ENCODE measurements at places on chromosomes 4 and X.

DNA sequence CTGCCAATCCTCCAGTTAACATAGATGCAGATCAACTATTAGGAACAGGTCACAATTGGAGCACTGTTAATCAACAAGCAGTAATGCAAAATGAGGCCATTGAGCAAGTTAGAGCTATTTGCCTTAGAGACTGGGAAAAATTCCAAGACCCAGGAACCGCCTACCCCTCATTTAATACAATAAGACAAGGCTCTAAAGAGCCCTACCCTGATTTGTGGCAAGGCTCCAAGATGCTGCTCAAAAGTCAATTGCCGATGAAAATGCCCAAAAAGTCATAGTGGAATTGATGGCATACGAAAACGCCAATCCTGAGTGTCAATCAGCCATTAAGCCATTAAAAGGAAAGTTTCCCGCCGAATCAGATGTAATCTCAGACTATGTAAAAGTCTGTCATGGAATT lies 20.5 kb upstream of the TRIM61 start:
- no peak for DNase-seq

DNA sequence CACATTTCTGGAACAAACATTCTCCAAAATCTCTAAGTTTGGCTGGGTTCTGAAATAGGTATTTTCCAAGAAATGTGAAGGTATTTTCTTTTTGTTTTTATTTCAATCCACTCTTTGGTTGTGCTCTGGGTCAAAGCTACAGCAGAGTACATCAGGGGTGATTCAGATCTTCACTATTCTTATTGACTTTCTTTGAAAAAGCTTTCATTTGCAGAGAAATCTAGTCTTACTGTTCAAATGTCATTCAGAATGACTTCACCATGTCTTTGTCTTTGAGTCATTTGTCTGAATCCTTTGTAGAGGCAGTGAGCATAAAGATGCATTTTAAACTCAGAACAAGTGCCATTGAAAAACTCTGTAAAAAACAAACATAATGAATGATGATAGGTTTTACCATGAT lies 547.2 kb upstream of the ADGRL3 start:
- no peak for DNase-seq

GRCh38 chr4:183987987-183988392 lies 82.9 kb downstream of the STOX2 start:
- peak; percentile 80 for DNase-seq

- DNase-seq = no peak
Observed at GRCh38 chr4:80438016-80438415, 102.5 kb downstream of the CFAP299 start.

- DNase-seq = no peak
Observed at GRCh38 chrX:124332481-124333424, at the start of gene TEX13D. TEX13D (plus strand) TSS chrX:124332660; CDS start chrX:124332918, 258 bp downstream.

GRCh38 chr4:38396091-38396490 lies 267.9 kb upstream of the KLF3 start:
- no peak for DNase-seq

DNA sequence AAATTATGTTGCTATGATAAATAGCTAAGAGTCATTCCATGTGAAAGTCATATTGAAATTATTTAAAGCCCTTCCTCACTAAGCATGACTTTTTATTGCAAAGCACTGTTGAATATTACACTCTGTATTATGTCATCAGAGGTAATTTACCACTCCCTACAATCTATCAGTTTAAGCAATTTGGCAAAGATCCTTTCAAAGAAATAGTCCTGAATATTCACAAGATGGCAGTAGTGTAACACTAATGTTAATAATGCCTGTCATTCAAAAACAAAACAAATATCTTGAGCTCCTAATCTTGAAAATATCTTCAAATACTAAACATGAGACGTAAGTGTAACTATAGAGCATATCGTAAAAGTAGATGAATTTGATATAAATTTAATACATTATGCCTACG lies 208.6 kb upstream of the TECRL start:
- no peak for DNase-seq

GRCh38 chr4:142419712-142420111 lies 426.4 kb downstream of the INPP4B start:
- DNase-seq = no peak

- DNase-seq = no peak
Observed at GRCh38 chr4:86089781-86090323, 270.0 kb downstream of the MAPK10 start.

GRCh38 chr4:38919494-38919893 lies 51.9 kb downstream of the FAM114A1 start:
- DNase-seq = no peak

DNA sequence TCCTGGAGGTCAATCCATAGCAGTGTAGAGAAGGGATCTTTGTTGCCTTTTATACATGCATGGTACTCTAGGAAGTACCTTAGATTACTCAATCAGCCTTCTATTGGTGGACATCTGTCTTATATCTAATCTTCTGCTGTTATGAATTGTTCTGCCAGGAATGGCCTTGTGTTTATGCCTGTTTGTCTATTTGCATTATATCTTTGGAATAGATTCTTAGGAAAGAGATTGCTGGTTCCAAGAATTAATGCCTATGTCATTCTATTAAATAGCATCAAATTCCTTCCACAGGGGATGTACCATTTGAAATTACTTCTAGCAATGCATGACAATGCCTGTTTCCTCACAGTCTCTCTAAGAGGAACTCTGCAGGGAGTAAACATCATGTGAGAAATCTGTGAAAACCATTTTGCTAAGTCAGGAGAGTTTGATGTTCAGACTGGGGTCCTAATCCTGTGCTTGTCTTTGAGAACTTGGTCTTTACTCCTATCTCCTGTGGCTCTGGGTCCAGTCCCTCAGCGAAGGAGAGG lies 42.5 kb downstream of the BEX3 start:
- no peak for DNase-seq

- no peak for DNase-seq
Observed at GRCh38 chr4:98630737-98631454, 27.5 kb downstream of the TSPAN5 start.

DNA sequence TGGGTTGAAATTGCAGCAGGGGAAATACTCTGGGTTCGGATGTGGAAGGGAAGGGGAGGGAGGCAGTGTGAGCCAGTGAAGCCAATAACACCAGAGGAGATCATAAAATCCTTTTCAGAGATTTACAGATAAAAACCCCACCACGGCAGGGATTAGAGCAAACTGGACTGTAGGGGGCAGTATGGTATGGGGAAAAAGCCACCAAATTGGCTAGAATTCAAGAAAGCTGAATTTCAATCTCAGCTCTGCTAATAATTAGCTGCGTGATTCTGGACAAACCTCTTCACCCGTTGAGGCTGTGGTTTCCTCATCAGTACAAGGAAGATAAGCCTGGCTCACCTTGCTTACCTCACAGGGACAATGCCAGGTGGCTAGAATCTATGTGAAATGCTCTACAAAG lies 108.1 kb downstream of the ATG4A start:
- DNase-seq = peak; percentile 33

DNA sequence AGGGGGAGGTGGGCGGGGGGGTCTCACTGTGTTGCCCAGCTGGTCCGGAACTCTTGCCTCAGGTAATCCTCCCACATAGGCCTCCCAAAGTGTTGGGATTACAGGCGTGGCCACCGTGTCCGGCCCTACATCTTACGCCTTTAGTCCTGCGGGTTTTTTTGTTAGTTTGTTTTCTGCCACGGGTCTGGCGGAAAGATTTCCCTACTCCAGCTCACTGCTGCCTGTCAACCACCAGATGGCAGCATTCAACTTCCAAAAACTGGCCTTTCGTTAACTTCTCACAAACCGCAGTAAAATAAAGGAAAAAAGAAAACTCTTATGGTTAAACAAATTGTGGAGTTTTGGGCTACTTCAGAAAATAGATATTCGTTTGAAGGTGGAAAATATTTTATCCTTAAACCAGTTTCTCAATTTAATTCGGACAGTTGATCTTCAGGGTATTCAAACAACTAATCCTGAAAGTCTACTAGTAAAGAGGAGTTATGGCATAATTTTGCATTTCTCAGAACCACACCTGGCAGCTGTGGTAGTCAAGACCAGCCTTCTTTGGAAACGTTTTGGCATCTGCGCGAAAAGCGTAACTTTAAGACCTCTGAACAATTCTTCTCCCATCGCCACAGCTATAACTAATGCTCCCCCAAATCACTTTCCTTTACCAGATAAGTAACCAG lies 41.1 kb downstream of the LUZP4 start:
- no peak for DNase-seq

DNA sequence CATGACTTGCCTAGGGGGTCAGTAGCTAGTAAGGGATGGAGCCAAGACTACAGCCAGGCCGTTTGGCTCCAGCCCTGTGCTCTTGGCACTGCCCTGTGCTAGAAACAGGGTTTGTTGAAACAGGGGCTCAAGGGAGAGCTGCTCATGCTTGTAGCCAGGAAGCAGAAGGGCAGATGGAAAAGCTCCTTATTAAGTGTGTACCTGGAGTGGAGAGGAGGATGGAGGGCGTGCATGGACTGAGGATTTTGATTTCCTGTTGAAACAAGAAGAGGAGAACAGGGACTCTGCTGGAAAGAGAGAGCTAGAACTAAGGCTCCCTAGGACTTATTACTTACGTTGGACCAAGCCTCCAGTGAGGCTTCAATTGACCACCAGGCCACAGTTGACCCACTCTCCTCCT lies 363.0 kb downstream of the MID1IP1 start:
- DNase-seq = no peak

DNA sequence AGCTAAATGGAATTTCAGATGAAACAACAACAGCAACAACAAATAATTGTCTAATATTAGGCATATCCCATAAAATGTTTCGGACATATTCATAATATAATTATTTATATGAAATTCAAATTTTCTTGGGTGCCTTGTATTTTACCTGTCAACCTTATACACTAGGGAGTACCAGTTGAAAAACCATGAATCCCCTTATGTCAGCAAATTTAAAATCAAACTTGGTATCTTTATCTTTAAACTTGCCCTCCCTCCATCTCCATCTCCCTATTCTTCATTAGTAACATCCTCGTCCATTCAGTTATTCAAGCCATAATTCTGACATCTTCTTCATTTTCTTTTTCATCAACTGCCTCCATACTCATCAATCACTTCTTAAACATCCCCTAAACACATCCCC lies 974.5 kb upstream of the HS3ST1 start:
- no peak for DNase-seq

DNA sequence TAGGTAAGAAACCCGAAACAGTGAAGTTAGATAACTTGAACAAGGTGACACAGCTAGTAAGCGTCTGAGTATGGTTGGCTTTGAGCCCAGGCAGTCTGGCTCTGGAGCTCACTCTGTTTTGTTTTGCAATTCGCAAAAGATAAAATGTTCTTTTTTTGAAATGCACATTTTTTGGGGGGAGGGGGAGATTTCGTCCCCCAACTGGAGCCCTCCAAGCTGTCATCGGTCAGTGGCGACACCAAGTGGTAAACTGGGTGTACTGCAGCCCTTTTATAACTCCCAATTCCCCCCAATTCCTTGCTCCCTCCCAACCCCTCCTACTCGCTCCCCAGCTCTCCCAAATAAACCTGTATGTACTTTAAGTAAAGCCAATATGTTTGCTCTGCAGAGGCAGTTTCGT lies 2.8 kb upstream of the CLCN5 start:
- no peak for DNase-seq

- DNase-seq = no peak
Observed at GRCh38 chr4:81505004-81505598, 33.4 kb upstream of the RASGEF1B start.

- DNase-seq = no peak
Observed at GRCh38 chr4:74038425-74039314, at the start of gene CXCL3. CXCL3 (minus strand) TSS chr4:74038689; CDS start chr4:74038611, 78 bp downstream.

DNA sequence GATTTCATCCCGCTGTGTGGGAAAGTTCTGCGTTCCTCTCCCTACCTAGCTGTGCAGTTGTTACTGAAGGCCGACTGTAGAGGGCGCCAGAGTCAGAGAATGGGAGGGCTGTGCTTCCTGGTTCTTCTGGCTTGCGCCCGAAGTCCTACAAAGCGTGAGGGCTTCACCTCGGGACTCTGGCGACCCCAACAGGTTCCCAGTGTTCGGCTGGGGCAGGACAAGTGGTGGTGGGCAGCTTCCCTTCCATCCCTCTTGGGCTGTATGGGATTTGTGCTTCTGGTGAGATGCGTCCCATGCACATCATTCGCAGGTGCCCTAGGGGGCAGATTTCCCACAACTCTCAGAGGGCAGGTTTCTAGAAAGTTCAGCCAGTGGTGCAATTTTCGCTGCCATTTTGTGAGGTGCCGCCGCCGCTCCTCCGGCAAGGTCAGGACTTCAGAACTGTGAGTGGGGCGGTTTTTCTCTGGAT lies 27.3 kb downstream of the CT45A1 start:
- no peak for DNase-seq

GRCh38 chr4:41878991-41879491 lies 56.2 kb upstream of the TMEM33 start:
- no peak for DNase-seq

- no peak for DNase-seq
Observed at GRCh38 chrX:131306601-131307000, 17.5 kb upstream of the IGSF1 start.

- DNase-seq = no peak
Observed at GRCh38 chrX:35101901-35102300, 159.3 kb downstream of the FAM47B start.

DNA sequence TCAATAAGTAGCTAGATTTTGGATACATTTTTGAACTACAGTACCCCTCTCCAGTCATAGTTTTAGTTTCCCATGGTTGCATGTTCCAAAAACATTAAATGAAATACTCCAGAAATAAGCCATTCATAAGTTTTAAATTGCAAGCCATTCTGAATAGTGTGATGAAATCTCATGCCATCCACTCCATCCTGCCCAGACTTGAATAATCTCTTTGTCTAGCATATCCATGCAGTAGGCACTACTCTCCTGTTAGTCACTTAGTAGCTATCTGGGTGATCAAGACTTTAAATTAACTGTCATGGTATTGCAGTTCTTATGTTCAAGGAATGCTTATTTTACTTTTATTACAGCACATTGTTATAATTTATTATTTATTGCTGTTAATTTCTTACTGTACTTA lies 237.4 kb downstream of the SPANXN1 start:
- DNase-seq = no peak

DNA sequence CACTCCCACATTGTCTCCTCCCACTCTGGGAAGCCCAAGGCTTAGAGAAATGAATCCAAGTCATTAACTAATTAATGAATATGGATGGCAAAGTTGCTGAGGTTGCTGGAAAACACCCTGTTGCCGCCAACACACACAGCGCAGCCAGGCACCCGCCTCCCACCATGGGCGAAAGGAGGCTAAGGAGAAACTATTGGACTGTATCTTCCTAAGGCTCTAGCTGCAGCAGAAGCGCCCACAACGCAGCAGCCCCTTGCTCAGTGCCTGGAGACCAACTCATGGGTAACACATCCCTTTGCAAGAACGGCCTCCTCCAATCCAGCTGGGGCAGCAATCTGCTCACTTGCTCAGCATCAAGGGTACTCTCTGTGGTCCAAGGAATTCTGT lies 34.2 kb downstream of the TSC22D3 start:
- DNase-seq = no peak

DNA sequence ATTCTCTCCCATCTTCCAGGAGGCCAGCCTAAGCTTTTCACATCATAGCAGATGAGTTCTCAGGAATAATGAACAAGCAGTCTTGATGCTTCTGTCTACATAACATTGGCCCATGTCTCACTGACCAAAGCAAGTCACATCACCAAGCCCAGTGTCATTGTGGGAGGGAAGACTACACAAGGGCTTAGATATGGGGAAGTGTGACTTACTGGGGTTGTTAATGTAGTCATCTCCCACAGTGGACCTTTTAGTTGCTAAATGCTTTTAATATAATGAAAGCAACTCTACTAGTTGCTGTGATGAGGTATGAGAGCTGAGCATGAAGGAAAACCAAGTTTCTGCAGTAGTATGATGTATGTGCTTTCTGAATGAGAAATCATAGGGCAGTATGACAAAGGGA lies 40.5 kb downstream of the TSPAN7 start:
- no peak for DNase-seq
